MCF 10A (cell line): ENCODE measurements at places on chromosomes 6 and 20. TPM values are rescaled to one million over a fixed set of nuclear protein-coding genes. Genes with fewer than 3 reads are reported as not detected.

GRCh38 chr6:89562093-89562973, 76.2 kb downstream of the LYRM2 start:
- no peak for DNase-seq

DNA sequence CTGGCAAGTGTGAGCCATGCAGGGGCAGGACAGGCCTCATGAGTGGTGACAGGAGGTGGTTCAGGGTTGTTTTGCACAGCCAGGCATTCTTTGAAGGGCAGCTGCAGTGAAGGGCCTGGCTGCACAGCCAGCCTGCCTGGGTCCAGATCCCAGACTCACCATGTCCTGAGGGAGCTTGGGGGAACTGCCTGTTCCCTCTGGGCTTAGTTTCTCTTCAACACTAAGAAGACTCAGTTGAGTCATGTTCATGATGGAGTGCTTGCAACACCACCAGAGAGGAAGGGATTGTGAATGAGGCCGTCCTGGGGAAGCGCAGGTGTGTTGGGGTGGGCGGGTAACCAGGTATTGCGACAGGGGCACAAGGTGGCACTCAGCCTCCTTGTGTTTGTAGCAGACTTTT, 102.4 kb downstream of the CDH26 start:
- peak; percentile 84 for DNase-seq

DNA sequence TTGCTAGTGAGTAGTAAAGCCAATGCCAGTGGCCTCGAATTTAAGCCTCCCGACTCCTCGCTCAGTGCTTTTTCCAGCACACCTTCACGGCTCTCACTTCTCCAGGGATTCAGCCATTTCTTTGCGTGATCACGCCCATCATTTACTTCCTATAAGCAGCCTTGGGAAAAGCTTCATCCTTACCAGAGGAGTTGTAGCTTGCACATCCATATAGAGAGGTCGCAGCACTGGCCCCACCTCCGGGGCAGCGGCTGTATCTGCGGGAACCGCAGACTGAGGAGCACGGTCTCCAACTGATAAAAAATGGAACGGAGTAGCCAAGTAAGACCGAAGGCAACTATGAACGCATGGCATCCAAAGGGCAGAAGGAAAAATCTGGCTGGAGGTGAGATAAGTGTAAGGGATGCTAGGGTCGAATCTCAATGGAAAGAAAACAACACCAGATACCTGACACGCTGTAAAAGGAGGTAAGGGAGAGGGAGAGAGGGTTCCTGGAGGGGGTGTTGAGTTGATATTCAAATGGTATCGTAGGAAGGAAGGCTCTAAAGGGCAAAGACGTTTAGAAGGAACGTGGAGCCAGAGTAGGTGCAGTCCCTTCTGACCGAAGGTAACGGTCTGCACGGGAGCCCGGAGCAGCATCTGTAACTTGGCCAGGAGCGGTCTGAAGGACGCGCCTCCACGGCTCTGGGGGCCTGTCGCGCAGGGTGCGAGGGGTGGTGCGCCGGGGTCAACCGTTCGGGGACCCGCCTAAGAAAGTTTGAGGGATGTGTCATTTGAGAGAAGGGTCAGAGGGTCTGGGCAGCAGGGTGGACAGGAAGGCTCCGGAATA, 640 bp downstream of the NFS1 start:
- DNase-seq = no peak

The COL9A1 gene
- total RNA-seq = not detected in 2 replicates

GRCh38 chr6:32239462-32239861, 15.6 kb upstream of the NOTCH4 start:
- no peak for DNase-seq

DNA sequence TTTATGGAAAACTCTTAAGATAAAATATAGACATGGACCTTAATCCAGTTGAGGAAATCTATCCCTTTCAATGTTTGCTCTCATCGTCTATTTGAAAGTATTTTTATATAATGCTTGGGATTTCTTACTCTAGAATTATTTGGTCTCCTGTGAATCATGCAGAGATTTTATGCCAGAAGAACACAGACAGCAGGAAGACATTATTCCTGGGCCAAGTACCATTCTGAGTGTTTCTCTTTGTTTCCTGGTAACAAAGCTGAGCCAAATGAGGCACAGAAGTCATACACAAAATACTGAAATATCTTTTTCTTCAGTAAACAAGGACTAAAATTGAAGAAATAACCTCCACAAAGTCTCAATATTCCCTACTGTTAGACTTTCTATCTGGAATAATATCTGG, 538.2 kb upstream of the EYS start:
- no peak for DNase-seq

DNA sequence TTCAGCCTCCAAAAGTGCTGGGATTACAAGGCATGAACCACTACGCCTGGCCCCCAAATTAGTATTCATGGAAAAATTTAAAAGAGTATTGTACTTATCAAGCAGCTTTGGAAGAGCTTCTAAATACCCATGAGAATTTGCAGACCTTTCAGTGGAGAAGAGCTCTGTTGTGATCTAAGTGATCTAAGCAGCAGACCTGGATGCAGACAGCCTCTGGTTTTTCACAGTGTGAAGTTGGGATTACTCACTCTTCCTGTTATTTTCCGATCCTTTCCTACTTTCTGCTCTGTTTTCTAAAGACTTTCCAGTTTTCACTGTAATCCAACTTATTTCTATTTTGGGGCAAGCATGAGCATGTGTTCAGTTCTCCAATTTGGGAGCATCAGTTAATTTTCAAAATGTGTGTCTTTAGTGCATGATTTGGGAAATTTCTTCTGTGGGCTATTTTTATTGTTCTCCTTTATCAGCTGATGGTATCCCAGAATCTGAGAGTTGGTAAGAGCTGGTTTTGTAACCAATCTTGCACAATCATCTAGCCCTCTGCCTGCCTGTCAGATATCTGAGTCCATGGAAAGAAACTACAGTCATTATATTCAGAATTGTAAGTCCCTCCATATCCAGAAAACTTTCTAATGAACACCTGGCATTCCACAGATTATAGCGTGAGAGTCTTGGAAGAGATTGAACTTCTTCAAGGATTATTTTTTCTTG, 207.7 kb upstream of the DTNBP1 start:
- DNase-seq = peak; percentile 61

The PNLDC1 gene
- total RNA-seq = not detected in 2 replicates

The GNMT gene
- 0.30 TPM in 1 of 2 replicates, not detected in the other for total RNA-seq

GRCh38 chr6:108510461-108511319, 50.0 kb upstream of the FOXO3 start:
- no peak for DNase-seq

- no peak for DNase-seq
Observed at GRCh38 chr20:54229566-54230160, 21.8 kb downstream of the PFDN4 start.

The ECT2L gene
- not detected in 2 replicates for total RNA-seq

DNA sequence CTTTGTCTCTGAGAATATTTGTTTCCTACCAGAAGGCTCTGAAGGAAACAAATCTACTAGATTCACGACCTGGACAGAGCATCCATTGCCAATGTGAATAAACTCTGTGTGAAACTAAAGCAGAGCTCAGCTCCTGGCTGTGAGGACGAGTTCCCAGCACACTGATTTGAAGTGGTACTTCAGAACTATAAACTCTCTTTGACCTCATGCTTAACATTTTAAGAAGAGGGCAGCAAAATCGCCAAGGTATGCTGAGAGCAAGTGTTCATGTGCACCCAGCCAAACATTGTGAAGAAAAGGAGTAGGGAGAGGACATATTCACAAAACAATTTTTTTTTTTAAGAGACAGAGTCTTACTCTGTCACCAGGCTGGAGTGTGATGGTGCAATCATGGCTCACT, 33.7 kb upstream of the ZNF133 start:
- DNase-seq = no peak

The ANKRD6 gene
- total RNA-seq = 1.0 and 2.1 TPM in 2 replicates

The PRR18 gene
- total RNA-seq = 0.12 TPM in 1 of 2 replicates, not detected in the other

DNA sequence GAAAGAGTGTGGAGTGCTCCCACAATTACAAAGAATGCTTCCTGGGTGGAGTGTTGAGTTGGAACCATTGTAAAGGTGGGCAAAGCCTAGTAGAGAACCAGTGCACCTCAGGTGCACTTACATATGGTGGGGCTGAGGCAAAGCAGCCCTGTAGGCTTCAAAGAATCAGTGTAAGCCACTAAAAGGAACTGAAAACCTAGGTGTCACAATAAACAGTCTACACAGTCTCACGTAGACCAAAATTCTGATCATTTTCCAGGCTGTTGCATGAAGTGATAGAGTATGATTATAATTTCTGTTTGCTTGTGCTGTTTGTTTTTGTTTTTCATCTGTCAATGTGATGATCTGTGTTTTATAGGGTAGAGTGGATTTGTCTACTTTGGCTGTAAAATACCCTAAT, 2.8 kb downstream of the ABT1 start:
- no peak for DNase-seq

The PBOV1 gene
- total RNA-seq = not detected in 2 replicates

DNA sequence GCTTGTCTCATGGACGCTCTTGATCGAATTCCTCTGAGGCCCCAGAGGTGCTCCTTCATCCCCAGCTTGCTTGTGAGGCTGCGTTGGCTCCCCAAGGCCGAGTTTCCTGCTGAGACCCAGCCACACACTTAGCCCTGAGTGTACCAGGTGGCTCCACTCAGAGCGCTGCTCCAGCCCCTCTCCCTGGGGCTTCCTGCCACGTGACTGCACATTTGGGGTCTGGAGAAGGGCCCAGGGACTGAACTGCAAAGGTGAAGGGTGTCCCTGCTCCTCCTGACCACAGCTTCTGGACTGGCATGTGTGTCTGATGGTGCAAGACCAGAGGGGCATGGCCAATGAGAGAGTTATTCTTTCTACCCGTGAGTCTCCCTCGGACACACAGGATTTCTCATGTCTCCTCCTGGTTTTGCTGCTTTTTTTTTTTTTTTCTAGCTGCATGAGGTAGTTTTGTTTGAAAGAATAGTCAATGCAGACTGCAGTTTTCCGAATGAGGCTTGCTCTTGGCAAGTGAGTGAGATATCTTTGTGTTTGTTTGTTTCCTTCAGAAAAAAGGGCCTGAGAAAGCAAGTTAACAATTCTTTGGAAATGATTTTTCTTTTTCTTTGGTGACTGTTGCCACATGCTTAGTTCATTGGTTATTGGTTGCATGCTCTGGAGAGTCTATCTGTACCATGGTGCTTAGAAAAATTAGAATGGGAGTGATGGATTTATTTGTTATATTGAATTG, 3.1 kb upstream of the ZNF831 start:
- DNase-seq = no peak

DNA sequence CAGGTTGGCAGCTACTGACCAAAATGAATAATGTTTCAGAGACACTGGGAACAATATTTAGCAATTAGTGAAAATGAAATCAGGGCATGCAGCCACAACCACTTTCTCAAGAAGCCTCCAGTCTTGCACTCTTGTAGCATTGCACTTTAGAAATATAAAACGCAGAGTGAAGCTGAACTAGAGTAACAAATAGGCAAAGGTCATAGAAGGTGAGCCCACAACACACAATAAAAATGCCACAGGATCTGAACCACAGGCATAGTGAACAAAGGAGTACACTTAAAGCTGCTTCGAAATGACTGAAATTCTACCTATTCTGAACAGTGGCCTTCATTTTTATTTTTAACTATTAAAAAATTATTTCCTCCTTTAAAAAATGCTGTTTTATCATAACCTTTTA, 25.0 kb downstream of the DDO start:
- DNase-seq = no peak

The GSTA3 gene
- not detected in 2 replicates for total RNA-seq

DNA sequence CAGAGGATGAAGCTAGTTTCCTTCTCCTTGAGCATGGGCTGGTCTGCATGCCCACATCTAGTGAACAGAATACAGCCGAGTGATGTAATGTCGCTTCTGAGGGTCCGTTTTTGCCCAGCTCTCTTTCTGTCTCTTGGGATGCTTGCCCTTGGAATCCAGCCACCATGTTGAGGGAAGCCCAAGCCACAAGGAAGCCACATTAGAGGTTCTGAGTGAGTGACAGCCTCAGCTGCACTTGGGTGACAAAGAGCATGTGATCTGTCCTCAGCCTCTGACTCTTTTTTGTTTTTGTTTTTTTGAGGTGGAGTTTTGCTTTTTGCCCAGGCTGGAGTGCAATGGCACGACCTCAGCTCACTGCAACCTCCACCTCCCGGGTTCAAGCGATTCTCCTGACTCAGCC, 100.6 kb upstream of the SALL4 start:
- no peak for DNase-seq

The FRK gene
- 0.82 and 0.98 TPM in 2 replicates for total RNA-seq

The LAMA2 gene
- 2.2 and 3.9 TPM in 2 replicates for total RNA-seq

DNA sequence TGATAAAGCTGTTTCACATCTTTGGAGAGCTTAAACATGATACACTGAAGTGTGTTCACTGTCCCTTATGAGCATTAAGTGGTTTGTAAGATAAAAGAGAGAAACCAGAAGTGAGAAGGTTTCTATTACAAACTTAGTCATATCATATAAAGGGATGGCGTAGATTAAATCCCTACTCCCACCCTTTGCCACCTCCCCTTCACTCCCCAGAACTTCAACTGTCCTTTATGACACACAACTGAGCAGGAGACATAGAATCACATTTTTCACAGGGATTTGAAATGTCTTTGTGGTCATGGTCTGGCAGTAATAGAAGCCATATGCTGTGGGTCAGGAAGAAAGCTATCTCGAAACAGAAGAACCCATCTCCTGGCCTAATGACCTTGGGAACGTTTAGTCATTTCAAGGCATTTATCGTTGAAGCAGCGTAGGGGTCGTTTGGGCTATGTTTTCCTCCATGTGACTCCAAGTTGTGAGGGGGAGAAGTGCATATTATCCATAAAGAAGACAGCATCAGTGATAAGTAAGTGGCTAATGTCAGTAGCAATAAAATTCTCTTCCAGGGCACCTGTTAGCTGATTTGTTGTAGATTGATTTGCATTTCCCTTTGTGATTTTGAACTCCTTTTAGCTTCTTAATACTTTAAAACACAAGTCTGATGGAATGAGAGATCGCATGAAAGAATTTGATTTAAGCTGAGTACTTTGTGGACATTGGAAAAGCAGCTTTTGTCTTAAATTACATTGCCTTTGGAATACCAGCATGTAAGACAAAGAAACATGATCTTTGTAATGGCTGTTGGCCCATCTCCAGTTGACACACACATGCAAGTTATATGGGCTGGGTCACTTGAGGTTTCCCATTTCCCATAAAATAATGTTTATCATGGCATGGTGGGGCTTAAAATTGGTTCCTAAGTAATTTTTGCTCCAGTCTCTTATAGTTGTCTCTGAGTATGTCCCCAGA, 501.5 kb upstream of the FLRT3 start:
- DNase-seq = peak; percentile 25
